NCI-H748 treated with DMSO at 0.1 percent for 48 hours (cell line): ENCODE measurements at places on chromosomes 7 and 10.

DNA sequence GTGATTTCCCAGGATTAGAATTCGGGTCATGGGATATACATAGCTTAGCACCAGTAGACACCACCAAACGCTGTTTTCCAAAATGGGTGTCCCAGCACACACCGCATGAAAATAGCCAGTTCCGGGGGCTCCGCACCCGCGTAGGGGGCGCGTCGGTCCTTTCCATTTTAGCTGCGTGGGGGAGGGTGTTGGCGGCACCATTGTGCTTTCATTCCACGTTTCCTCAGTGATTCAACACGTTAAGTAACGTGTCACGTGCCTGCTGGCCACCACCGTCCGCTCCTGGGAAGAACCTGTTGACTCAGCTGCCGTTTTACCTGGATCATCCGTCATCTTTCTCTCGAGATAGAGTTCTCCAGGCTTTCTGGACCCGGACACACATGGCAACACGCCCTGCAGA is 25.6 kb upstream of the ADGRA1 start:
- DNase-seq, result no peak

- DNase-seq, result no peak
Observed at GRCh38 chr7:82443036-82443546, 486 bp downstream of the CACNA2D1 start.

GRCh38 chr7:9175871-9176270 is 742.5 kb downstream of the NXPH1 start:
- no peak for DNase-seq

DNA sequence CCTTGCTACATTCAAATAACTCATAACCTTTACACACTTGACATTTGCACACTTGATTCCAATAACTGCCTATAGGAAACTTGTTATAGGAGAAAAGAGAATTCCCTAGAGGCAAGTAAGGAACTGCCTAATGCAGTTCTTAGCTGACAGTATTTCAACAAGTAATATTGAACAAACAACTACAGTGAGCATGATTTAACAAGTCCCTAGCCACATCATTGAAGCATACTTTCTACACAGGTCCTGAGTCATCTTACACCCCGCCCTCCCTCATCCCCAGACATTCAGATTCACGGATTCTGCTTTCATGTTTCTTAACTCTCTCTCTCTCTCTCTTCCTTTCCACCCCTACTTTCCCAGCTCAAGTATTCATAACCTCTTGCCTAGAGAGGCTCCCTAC is 153.5 kb downstream of the LSM5 start:
- DNase-seq, result no peak

GRCh38 chr10:6503171-6503570 is 76.9 kb downstream of the PRKCQ start:
- no peak for DNase-seq

- DNase-seq, result no peak
Observed at GRCh38 chr10:14072541-14072940, 258.2 kb downstream of the FRMD4A start.
